SJSA1 (cell line): ENCODE measurements at places on chromosomes 2 and 18. TPM values are rescaled to one million over a fixed set of nuclear protein-coding genes. Genes with fewer than 3 reads are reported as not detected.
A peak's percentile ranks its signal among the peaks of the same experiment; 100 is the strongest.

DNA sequence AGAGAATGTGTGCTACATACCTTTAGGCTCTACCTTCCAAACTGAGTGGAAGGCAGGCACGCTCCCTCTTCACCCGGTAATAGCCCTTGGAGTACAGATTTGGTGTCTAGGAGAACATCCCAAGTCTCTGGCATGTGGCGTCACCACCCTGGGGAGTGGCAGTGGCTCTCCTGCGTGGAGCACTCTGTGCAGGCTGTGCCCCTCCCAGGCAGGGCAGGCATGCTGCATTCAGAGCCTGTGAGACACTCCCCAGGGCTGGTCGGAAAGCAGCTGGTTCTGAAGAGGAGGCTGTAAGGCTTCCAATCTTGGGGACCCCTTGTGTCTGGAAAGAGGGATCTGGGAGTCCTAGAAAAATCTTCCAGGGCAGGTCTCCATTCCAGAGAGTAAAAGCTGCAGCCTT, 193.3 kb downstream of the ANKRD30B start:
- H3K27me3 ChIP-seq, result no peaks in the 10 kb centered on the region
- H3K36me3 ChIP-seq, result no peaks in the 10 kb centered on the region
- H3K27ac ChIP-seq, result no peak overlapping the region
- H3K4me1 ChIP-seq, result no peaks in the 10 kb centered on the region
- H3K4me3 ChIP-seq, result no peak overlapping the region

- H3K4me1 ChIP-seq, result peaks cover 5% of the 10 kb centered on the region
- DNase-seq, result no peak
- H3K4me3 ChIP-seq, result no peak overlapping the region
- no peak overlapping the region for H3K27ac ChIP-seq
Measured at GRCh38 chr2:61662990-61663389, 124.8 kb upstream of the XPO1 start.

DNA sequence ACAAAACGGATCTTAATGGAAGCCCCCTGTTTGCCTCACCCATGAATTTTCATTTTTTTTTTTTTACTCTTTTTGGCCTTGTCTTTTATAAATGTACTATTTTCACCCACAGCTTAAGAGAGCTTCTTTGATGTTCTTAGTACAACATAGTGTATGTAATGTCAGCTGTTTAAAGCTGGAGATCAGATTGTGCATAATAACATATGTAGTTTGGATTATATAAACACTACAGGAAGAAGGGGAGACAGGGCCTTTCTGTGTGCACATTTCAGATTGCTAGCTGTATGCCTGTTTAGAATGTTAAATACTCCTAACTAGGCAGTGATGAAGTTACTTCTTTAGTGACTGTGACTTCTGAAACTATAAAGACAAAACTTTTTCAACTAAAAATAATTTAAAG, 2.1 kb upstream of the TANC1 start:
- H3K36me3 ChIP-seq, result peaks cover 12% of the 10 kb centered on the region
- H3K27ac ChIP-seq, result no peak overlapping the region
- H3K27me3 ChIP-seq, result no peaks in the 10 kb centered on the region
- H3K4me3 ChIP-seq, result no peak overlapping the region
- peaks cover 45% of the 10 kb centered on the region for H3K4me1 ChIP-seq

DNA sequence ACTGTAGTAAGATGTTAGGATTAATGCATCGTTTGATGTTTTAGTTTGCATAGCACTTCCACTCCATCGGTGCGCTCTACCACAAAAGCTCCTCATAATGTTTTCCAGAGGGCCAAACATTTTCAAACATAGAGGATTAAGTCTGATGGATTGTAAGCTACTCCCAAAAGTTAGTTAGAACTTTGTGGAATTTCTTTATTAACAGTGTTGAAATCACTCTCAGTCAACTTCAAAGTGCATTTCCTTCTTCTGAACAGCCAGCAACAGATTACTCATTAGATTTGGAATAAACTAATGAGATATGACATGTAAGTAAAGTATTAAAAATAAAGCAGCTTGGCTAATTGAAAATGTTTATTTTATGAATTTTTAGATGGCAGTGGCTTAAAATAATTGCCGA, 30.1 kb upstream of the CTAGE1 start:
- H3K36me3 ChIP-seq, result no peaks in the 10 kb centered on the region
- H3K4me3 ChIP-seq, result no peak overlapping the region
- DNase-seq, result no peak

Gene DSG3
- total RNA-seq, result not detected in 2 replicates

- H3K36me3 ChIP-seq, result peaks cover 22% of the 10 kb centered on the region
- DNase-seq, result no peak
- H3K27ac ChIP-seq, result no peak overlapping the region
- no peaks in the 10 kb centered on the region for H3K27me3 ChIP-seq
- no peak overlapping the region for H3K4me3 ChIP-seq
Measured at GRCh38 chr2:27313882-27314645, 5.8 kb upstream of the UCN start.

Gene DSG1
- not detected in 2 replicates for total RNA-seq

Gene ST6GAL2
- not detected in 2 replicates for total RNA-seq

Gene HOXD1
- total RNA-seq, result not detected in 2 replicates

- H3K36me3 ChIP-seq, result no peaks in the 10 kb centered on the region
- no peak overlapping the region for H3K4me3 ChIP-seq
- no peak overlapping the region for H3K27ac ChIP-seq
- peaks cover 9% of the 10 kb centered on the region for H3K4me1 ChIP-seq
Measured at GRCh38 chr2:3771576-3771975, 68.2 kb downstream of the DCDC2C start.

DNA sequence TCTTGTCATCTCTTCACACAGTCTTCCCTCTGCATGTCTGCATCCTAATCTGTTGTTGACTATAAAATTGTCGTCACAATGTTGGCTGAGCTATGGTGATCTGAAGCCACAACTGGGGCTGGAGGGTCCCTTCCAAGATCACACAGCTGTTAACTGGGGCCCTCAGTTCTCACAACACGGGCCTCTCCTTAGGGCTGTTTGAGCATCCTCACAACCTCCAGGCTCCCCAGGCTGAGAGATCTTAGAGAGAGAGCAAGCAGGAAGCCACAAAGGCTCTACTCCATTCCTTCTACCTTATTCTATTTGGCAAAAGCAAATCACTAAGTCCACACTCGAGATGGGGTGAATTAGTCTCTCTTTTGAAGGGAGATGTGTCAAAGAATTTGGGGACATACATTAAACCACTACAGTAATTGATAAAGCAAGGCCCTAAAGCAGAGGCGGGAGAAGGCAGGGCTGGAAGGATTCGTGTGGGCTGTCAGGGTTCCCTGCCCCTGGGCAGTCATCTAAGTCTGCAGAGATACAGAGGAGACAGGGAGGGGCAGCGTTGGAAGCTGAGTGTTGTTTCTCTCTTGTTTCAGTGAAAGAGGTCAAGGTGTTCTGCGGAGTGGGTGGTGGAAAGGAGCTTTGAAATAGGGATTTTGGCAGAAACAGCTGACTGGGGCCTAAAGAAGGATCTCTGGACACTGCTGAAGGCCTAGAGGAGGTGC, 15.9 kb downstream of the MYO7B start:
- H3K4me3 ChIP-seq, result no peak overlapping the region
- H3K27ac ChIP-seq, result no peak overlapping the region
- peaks cover 16% of the 10 kb centered on the region; the same call in 1 of the 2 replicates for H3K27me3 ChIP-seq
- DNase-seq, result no peak
- H3K36me3 ChIP-seq, result no peaks in the 10 kb centered on the region
- H3K4me1 ChIP-seq, result no peaks in the 10 kb centered on the region

DNA sequence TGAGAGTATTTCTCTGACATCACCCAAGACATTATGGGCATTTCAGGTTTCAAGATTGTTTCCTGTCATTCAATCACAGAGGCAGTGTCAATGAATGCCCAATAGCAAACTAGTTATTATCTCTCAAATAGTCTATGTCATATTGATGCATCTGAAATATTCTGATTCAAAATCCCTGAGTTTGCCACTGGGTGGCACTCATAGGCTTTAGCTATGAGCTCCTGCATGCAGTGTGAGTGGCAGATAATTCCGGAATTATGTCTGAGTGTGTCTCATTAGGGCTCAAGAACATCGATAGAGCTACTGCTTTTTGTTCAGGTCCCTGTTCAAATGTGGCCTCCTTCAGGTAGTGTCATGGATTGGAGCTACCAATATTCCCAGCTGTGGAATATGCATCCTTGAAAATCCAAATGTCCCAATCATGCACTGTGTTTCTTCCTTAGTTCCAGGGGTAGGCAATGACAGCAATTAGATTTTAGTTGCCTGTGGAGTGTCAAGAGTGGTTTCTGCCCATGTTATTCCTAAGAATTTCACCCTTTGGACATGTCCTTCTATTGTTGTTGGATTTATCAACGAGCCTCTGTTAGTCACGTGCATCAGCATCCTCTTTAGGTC, 7.8 kb upstream of the OR6B3 start:
- H3K36me3 ChIP-seq, result no peaks in the 10 kb centered on the region
- peak; percentile 17 for DNase-seq
- H3K27me3 ChIP-seq, result peaks cover 45% of the 10 kb centered on the region
- H3K4me3 ChIP-seq, result no peak overlapping the region

DNA sequence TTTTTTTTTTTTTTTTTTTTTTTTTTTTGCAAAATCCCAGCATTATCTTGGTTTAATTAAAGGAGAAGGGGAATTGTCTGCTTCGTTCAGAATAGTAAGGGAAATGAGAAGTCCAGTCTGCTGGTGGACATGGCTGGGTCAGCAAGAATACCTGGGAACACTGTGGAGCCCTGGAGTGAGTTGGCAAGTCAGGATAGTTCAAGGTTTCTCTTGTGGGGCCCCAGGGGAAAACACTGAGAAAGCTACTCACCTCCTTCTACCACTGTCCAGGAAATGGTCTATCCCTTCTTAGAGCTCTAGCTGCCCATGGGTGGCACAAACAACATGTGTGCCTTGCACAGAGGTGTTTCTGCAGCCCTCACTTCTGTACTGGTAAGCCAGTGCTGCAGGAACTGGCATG, 169.1 kb upstream of the SIX2 start:
- H3K4me1 ChIP-seq, result peaks cover 24% of the 10 kb centered on the region
- H3K4me3 ChIP-seq, result no peak overlapping the region
- H3K36me3 ChIP-seq, result no peaks in the 10 kb centered on the region
- H3K27me3 ChIP-seq, result no peaks in the 10 kb centered on the region
- DNase-seq, result no peak

DNA sequence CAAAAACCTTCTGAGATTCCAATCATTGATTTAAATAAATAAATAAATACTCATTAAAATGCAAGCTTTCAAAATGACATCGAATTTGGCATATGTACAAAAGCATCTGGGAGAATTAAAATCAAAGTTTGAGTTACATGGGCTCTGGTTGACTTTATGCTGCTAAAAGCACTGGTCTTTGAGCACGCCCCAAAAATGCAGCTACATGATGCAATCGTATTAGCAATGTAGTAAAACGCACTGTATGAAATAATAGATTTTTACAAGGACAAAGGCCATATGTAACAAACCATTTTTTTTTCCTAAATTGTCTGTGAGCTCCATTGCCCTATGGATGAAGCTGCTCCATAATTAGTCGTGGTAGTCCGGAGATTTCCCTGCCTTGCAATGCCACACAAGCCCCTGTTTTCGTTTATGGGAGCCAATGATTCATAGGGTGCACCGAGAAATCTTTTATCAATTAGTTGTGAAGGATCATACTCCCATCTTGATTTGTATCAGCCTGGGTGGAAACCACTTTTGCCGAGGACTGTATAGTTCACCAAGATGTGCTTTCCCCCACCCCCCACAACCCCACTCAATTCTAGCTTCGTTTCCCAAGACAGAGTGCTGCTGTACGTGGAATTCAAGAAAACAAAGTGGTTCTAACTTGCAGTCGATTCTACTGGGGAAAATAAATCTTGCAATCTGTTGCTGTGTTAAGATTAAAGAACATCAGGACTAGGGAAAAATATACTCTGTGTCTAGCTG, 268.4 kb downstream of the IRS1 start:
- DNase-seq, result no peak
- no peaks in the 10 kb centered on the region for H3K36me3 ChIP-seq

Gene NAT8
- not detected in 2 replicates for total RNA-seq

Gene SERPINB12
- total RNA-seq, result not detected in 2 replicates

DNA sequence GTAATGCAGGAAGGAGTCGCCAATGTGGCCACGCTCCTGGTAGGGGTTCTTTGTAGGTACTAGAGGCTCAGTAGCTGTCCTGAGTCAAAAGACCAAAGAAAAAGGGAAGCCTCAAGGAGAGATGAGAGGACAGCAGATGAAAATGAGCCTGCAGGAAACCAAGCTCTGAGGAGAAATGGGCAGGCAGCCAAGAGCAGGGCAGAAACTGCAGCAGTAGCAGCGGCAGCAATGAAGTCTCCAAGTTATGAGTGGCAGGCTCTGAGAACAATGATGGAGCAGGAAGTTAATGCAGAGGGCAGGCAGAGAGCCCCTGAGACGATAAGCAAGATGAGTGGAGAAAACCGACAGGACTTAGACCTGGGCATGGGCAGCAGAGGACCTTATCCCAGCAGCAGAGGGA, 48.2 kb upstream of the TMEM200C start:
- peaks cover 5% of the 10 kb centered on the region for H3K4me1 ChIP-seq
- 0 out of 2 replicates have a peak, but pooled peaks cover 6% of the 10 kb centered on the region for H3K27me3 ChIP-seq
- no peak for DNase-seq
- H3K4me3 ChIP-seq, result no peak overlapping the region

- no peaks in the 10 kb centered on the region for H3K27me3 ChIP-seq
- no peak for DNase-seq
- H3K4me1 ChIP-seq, result peaks cover 10% of the 10 kb centered on the region
- no peaks in the 10 kb centered on the region for H3K36me3 ChIP-seq
- H3K4me3 ChIP-seq, result no peak overlapping the region
Measured at GRCh38 chr2:30492619-30493018, 45.6 kb downstream of the LCLAT1 start.

Gene CIAO1
- total RNA-seq, result 86.9 and 88.2 TPM in 2 replicates

GRCh38 chr2:213232649-213233437, 51.4 kb upstream of the SPAG16 start:
- H3K4me3 ChIP-seq, result no peak overlapping the region
- 0 out of 2 replicates have a peak overlapping the region, but pooled peaks have one; percentile 2 for H3K27ac ChIP-seq
- H3K4me1 ChIP-seq, result peaks cover 41% of the 10 kb centered on the region
- no peaks in the 10 kb centered on the region for H3K36me3 ChIP-seq
- no peaks in the 10 kb centered on the region for H3K27me3 ChIP-seq

Gene CELF4
- not detected in 2 replicates for total RNA-seq

DNA sequence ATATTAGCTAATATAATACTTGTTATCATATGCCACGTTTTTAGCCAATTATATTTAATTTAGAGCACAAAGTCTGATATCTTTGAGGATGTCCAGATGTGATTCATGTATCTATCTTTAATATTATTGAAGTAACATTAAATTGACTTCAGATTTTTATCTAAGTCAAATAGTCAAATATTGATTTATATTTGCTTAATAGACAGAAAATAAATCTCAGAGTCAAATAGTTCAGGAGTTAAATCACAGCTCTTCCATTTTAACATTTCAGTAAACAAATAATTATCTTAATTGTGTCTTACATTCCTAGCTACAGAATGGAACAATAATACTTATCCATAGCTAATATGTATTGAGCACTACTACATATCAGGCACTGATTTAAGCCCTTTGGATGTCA, 379.4 kb upstream of the UBE2E3 start:
- DNase-seq, result no peak
- H3K27me3 ChIP-seq, result no peaks in the 10 kb centered on the region
- no peak overlapping the region for H3K27ac ChIP-seq
- H3K4me3 ChIP-seq, result no peak overlapping the region
- H3K36me3 ChIP-seq, result no peaks in the 10 kb centered on the region

Gene SKOR2
- not detected in 2 replicates for total RNA-seq

- H3K36me3 ChIP-seq, result no peaks in the 10 kb centered on the region
- H3K4me1 ChIP-seq, result no peaks in the 10 kb centered on the region
- no peaks in the 10 kb centered on the region for H3K27me3 ChIP-seq
Measured at GRCh38 chr2:59910166-59910565, 643.3 kb downstream of the BCL11A start.
